ENCODE measurements at places on chromosomes 6 and 20.

GRCh38 chr6:118387921-118388701, 160.0 kb upstream of the PLN start:
- no peak for DNase-seq

- no peak for DNase-seq
Measured at GRCh38 chr6:41100871-41101287, 28.1 kb downstream of the NFYA start.

DNA sequence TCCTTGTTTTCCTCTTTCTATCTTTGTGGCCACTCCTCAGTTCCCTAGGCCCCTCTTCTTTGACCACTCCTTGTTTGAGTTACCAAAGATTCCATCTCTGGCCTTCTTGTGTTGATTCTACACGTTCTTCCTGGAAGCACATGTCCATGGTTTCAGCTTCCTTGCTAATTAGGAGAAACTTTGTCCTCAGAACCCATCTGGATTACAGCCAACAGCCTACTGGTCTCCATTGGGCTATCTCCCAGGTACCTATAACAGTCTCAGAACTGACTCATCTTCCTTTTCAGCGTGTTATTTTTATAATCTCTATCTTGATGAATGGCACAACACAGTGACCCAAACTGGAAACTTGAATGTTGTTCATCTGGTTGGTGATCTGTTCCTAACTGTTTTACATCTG, 17.5 kb downstream of the PTPRA start:
- no peak for DNase-seq

DNA sequence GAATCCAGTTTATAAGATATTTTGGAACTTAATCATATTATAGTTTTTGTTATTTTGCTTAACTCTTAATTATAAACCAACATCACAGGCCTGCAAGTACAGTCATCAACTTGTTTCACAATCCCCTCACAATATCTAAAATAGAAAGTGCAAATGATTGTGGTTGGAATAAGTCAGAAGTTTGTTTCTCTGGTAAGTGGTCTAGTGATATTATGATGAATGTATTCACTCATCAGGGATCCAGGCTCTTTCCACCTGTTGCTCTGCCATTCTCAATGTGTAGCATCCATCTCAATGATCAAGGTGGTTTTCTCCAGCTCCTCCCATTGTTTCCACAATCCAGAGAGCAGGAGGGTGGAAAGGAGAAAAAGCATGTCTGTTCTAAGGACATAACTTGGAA, 54.2 kb downstream of the OPN5 start:
- no peak for DNase-seq

DNA sequence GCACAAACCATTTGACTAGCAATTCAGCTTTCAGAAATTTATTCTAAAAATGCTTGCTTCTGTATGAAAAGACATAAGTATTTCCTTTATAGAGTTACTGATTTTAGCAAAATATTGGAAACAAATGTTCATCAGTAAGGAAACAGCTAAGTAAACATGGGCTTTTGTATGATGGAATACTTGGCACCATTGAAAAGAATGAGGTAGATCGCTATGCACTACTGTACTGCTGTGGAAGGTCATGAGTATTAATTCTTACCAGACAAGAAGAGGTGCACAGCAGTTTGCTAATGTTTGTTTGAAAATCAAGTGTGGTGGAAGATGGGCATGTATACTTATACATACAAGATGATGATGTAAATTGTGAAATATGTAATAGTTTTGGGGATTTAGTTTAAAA, 73.0 kb downstream of the FARS2 start:
- no peak for DNase-seq

- DNase-seq = no peak
Measured at GRCh38 chr6:82185948-82186535, 61.5 kb downstream of the IBTK start.

DNA sequence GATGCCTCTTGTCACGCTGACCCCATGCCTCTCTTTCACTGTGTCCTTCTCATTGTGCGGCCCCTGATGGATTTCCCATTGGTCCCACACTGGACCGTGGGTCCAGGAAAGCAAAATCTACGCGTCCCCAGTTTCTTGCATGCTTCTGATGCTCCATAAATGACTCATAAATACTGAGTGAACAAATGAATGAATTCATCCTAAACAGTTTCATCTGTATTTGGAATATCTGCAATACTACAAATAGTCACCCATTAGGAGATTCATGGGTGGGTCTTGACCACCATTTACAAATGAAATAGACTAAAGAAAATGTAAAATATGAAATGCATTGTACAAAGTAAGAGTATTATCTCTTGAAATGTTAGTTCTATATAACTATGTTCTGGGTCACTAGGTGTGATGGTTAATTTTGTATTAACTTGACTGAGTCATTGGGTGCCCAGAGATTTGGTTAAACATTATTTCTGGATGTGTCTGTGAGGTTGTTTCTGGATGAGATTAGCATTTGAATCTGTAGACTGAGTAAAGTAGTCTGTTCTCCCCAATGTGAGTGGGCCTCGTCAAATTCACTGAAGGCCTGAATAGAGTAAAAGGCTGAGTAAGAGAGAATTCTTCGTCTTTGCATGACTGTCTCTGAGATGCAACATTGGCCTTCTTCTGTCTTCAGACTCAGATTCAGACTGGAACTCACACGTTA, 448.7 kb downstream of the PREX1 start:
- DNase-seq = no peak

DNA sequence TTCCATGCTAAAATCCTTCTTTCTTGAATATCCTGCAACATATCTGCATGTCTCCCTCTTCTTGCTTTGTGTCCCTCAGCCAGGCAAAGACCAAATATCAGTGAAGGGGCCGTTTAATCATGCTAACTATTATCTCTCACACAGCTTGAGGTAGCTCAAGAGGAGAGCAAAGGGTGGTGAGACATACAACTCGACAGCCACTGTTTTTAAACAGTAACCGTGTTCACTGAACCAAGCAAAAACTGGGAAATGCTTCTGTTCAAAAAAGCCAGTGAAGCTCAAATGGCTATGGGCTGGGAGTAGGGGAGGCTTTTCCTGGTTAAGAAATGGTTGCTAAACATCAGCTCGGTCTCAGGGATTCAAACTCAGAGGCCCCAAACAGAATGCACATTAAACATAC, 83.4 kb downstream of the MAP7 start:
- DNase-seq = no peak

DNA sequence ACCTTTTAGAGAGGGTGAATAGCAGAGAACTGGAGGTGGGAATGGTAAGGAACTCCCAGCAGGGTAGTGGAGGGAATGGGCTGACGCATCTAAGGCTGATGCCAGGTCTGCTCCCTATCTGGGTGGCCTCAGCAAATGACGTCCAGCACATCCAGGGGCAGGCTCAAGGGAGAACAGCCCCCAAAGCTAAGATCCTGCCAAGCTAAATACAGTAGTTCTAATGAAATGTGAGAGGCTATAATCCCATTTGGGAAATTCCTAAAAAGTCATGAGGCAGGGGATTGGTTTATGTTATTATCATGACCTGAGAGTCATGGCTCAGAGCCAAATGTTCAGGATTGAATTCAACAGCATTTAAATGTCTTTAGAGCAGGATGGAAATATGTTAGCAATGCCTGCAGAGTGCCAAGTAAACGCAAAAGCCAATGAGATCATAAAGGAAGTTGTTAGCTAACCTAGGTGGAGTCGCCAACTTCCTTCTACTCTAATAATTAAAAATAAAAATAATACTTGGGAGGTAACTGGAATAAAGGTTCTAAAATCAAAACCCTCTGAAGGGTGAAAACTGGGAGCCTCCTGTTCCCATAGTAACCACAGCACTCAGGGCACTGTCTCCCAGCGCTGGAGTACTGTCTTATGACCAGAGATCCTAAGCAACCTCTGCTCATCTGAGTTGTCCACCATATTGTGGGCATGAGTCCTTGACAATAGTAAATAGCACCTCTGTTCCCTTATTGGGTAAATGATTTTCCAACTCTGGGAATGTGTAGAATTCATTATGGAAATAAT, 34.8 kb downstream of the IYD start:
- DNase-seq = no peak

- DNase-seq = no peak
Measured at GRCh38 chr6:4698901-4699659, 77.1 kb upstream of the CDYL start.

DNA sequence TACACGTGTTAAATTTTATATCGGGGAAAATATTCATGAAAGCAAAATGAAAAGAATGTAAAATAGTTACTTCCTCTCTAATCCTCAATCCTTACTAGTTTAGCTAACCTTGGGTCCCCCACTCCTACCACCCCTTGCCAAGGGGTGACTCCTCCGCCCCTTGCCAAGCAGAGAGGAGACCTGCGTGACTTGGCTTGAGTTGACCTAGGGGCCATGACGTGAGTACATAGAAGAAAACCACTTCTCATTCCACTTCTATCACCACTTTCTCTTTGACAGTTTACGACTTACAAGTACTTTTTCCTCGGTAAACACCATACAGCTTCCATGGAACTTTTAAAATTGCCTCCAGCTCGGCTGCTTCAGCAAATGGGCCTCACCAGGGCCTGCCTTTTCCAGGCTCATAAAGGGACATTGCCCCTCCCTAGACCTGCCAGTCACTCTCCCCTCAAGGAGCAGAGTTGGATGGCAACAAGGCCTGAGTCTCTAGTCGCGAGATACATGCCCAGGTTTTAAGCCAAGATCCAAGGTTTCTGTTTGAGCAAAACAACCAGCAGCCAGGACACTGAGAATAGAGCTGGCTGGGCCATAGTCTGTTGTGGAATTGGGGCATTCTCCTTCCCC, 29.9 kb downstream of the SDCBP2 start:
- DNase-seq = no peak

- no peak for DNase-seq
Measured at GRCh38 chr20:38196592-38196991, 31.5 kb upstream of the TGM2 start.

GRCh38 chr6:4777394-4777935, 1.3 kb downstream of the CDYL start:
- DNase-seq = no peak

GRCh38 chr20:2833761-2834160, 6.7 kb downstream of the PCED1A start:
- DNase-seq = no peak

DNA sequence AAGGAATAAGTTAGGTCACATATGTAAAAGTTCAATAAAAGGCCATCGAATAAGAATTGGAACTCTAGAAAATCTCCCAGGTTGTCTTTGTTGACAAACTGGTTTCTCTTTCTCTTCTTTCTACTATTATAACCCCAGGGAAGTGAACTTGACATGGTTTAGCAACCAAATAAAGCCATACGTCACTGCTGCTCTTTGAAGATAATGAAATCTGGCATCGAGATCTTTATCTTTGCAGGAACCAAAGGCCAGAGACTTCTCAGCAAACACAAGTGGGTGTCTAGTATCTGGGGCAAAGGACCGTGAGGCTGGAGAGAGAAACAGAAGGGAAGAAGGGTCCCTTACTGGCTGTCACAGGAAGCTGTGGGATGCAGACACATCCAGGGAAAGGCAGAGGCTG, 286.7 kb upstream of the CDYL start:
- no peak for DNase-seq

DNA sequence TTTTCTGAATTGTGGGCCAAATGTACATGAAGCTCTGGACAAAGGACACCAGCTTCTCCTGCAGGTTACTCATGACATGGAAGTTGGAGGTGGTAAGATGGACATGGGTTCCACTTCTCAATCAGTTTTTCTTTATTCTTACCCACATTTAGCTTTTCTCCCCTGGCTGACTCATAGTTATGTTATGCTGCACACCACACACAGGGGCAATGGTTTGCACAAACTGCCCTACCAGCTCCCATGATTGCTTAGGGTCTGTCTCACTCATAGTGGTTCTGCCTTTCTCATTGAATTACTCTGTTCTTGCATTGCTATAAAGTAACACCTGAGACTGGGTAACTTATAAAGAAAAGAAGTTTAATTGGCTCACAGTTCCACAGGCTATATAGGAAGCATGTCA, 4.5 kb upstream of the CD109 start:
- DNase-seq = no peak

GRCh38 chr6:117495869-117496268, 13.4 kb downstream of the DCBLD1 start:
- DNase-seq = no peak

GRCh38 chr6:52362443-52363227, 684 bp downstream of the PAQR8 start:
- no peak for DNase-seq

DNA sequence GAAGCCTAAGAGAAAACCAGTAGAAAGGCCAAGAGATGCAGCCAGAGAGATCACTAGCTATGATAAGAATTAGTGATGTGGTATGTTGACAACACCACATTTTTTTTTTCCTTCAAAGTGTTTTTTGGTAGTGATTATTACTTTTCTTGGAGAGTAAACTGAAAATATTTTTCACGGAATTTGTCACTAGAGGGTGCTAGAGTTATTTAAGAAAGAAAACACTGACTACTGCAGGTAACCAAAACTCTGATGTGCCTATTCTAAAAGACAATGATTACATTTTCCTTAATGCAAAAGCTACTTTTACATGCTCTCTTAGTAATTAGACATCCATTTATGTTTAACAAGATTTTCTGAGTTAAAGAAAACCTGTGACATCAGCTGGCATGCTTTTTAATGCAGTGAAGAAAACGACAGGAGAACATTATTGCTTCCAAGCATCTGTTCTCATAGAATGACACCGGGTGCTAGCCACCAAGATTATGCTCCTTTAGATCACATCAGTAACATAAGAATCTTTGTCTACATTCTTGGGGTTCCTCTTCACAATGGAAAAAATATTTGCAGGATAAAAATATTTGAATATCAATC, 28.8 kb downstream of the RWDD2A start:
- DNase-seq = no peak

DNA sequence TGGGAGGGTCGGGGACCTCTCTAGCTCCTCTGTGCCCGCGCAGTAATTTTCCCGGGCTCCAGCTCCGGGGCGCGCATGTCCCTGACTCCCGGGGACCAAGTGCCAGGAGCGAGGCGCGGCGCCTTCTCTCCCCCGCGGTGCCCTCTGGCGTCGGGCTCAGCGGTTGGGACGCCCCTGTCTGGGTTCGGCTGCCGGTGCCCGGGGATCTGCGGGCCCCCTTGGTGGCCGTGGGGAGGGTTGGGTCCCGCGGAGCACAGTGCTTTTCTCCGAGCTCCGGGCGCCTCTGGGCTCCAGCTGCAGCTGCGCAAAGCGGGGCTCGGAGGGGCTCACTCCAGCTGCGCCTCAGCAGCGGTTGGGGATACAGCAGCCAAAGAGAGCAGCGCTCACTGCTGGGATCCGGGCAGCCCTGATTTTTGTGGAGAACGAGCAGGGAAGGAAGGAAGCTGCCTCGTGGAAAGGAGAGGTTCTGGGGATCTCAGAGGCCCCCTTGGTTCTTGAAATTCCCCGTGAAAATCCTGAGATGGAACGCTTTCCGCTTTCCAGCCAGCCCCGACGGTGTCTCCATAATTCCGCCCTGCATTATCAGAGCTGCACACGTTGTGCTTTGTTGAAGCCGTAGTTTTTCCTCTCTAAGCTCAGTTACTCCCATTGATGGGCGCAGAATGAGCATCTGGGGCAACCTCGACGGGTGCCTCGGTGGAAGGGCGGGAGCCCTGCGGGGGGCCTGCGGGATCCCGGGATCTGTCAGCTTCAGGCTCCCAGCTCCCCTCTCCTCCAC, 861 bp downstream of the PPP1R14C start:
- DNase-seq = no peak

DNA sequence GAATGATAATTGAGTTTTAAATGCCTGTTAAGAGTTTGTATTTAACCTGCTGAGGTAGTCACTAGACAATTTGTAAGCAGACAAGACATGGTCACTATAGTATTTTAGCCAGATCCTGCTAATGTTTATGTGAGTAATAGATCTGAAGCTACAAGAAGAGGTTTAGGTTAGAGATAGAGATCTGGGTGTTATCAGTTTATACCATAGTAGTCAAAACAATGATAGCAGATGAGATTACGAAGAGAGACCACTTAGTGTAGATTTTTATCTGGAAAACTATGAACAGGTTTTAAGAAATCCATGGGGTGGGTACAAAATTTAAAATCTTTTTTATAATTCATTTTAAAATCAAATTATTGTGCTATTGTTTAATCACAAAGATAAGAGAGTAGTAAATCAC, 47.5 kb downstream of the PHIP start:
- DNase-seq = no peak

Measured in esophagus squamous epithelium (tissue), 5 donors.